Esophagus squamous epithelium (tissue), 5 donors: ENCODE measurements at places on chromosomes 2 and 18. TPM values are rescaled to one million over a fixed set of nuclear protein-coding genes. Genes with fewer than 3 reads are reported as not detected.

- DNase-seq, result no peak
Observed at GRCh38 chr18:59263661-59264060, 9.6 kb downstream of the RAX start.

DNA sequence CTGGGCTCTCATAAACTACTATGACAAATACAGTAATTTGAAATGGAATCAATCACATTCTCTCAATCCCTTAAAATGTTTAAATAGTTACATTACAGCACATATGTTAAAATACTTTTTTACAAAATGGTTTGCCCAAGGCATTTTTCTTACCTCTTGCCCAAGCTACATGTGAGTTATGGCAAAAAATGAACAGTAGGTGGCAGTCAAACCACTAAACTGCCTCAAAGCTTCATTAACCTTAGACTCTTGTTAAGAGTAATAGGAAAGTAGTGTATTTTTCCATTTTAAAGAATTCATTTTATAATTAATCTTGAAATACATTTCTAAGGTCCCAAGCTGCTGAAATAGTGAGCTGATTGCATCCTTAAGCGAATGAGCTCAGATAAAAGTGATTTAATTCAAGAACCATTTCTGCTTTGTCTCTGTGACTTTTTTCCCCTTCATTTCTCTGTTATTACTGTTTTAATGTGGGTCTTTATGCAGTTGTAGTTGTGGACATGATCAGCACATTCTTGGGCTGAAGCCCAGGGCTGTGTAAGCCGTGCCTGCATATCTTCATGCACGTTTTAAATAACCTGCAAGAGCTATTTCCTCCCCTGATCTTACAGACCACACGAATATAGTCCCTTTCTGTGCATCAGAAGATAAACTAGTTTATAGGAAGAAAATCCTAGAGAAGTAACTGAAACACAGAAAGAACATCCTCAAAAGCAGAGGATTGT, 311.8 kb downstream of the LNPK start:
- DNase-seq, result no peak

- DNase-seq, result no peak
Observed at GRCh38 chr2:200681697-200682096, 95.9 kb downstream of the AOX1 start.

GRCh38 chr2:98446850-98447249, 2.2 kb downstream of the INPP4A start:
- no peak for DNase-seq

DNA sequence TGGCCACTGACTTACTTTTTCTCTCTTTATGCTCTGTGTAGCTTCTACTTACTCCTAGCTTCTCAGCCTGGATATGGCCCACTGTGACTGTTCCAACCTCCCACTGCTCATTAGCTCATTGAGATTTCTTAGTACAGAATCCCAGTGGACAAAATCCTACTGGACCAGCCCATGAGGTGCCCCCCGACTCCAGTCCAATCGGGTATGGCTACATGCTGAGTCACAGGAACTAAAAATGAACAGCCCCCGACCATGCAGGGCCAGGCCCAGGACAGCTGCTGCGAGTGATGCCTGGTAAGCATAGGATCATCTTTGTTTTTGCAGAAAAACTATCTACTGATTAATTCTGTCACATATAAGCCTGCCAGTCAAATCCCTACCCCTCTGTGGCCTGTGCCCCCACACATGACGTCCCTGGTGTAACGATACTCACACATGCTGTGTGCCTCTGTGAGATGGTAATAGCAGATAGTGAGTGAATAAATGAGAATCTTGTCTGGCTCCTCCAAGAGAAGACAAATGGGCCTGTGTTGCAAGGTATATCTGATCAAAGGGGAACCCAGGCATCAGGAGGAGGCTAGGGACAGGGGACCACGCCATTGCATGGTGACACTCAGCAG, 85.9 kb upstream of the KLF7 start:
- no peak for DNase-seq

- DNase-seq, result no peak
Observed at GRCh38 chr2:108920686-108921085, 68.3 kb downstream of the EDAR start.

GRCh38 chr18:47287911-47288585, 36.6 kb upstream of the SKOR2 start:
- DNase-seq, result no peak

- no peak for DNase-seq
Observed at GRCh38 chr18:59988098-59988706, 88.4 kb downstream of the PMAIP1 start.

GRCh38 chr18:581096-581495, 916 bp downstream of the CETN1 start:
- no peak for DNase-seq

ARHGAP15 gene
- 16.8 TPM for total RNA-seq

KLHL41 gene
- total RNA-seq, result not detected

BCL2L11 gene
- total RNA-seq, result 10.1 TPM

HOXD9 gene
- 0.61 TPM for total RNA-seq
